NCI-H1048 (cell line): ENCODE measurements at places on chromosomes 5 and 9.

- no peak for DNase-seq
These were observed 112.0 kb downstream of the HSPA4 start for GRCh38 chr5:133163839-133164238.

- DNase-seq = no peak
These were observed 43.3 kb upstream of the ALDH1A1 start for GRCh38 chr9:72996114-72996513.

DNA sequence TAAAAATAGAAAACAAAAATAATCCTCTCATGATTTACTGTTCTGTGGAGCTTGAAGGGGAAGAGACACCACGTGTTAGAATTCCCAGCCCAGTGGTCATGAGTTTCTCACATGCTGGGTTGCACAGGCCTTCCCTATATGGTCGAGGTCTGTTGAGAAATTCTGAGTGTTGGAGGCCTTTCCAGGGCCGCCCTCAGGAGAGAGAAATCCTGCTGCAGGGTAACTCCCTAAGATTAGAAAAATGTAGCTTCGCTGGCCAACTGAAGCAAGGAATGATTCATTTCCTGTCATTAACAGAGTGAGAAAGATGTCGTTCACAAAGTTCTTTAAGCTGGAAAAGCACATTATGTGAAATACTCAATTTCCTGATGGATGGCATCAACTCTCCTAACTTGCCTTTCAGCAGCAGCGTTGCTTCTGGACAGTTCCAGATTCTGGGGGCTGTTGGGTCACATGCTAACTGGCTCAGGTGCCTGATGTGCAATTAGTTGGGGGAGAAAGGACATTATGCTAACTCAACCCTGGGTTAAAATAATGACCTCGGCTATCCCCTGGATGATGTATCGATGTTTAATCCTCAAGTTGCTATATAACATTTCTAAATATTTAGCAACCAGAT, 104.8 kb upstream of the CD180 start:
- no peak for DNase-seq

GRCh38 chr5:149961957-149962409, 1.4 kb downstream of the SLC26A2 start:
- no peak for DNase-seq

DNA sequence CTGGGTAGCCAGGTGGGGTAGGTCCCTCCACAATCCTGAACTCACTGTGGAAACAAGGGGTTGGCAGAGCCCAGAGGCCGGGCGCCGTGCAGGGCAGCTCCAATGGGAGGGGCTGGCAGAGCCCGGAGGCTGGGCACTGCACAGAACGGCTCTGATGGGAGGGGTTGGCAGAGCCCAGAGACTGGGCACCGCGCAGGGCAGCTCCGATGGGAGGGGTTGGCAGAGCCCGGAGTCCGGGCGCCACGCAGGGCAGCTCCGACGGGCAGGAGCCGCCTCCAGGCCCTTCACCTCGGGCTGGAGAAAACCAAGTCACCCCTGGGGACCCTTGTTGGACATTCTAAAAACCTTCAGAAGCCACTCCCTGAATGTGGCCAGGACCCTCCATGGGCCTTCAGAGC, 9.3 kb downstream of the NACC2 start:
- DNase-seq = no peak

DNA sequence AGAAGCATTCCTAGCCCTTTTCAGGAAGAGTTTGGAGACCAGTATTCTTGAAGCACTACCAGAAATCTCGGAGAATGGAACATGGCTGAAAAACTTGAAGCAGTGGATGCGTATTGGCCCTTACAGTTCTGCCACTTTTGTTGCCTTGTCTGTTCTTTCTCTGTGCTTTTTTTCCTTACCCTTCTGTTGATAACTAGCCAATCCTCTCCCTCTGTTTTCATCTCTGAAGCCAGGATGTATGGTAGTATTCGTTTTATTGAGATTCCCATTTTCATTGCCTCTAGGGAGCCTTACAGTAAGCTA, 564 bp upstream of the CCNH start:
- DNase-seq = no peak

DNA sequence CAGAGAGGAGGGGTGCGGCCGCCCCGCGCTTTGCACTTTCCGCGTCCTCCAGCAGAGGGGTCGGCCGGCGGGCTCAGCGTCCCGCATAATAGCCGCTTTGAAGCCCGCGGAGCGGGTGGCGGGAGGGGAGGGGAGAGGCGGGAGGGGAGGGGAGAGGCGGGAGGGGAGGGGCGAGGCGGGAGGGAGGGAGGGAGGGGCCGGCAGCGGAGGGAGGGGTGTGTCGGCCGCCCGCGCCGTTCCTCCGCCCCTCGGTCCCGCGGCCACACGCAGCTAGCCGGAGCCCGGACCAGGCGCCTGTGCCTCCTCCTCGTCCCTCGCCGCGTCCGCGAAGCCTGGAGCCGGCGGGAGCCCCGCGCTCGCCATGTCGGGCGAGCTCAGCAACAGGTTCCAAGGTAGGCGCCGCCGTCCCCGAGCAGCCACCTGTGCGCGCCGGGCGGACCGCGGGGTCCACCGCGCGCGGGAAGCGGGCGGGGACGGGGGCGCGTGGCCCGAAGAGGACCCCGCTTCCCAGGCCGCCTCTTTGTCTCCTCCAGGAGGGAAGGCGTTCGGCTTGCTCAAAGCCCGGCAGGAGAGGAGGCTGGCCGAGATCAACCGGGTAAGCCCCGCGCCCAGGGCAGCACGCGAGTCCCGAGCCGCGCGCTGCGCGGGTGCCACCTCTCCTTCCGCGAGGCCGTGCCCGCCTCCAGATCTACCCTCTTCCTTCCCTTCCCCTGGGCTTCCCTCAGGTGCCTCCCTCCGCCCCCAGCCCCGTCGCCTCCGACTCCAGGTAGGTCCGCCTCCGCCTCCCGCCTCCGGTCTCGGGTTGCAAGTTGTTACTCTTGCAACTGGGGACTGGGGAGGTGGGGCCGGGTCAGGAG, at the start of gene AIF1L:
Gene AIF1L, plus strand, starts transcription at position 263 of the 857 bp plus-strand sequence. Its CDS starts 99 bp downstream, at position 362.
- peak; percentile 30 for DNase-seq

DNA sequence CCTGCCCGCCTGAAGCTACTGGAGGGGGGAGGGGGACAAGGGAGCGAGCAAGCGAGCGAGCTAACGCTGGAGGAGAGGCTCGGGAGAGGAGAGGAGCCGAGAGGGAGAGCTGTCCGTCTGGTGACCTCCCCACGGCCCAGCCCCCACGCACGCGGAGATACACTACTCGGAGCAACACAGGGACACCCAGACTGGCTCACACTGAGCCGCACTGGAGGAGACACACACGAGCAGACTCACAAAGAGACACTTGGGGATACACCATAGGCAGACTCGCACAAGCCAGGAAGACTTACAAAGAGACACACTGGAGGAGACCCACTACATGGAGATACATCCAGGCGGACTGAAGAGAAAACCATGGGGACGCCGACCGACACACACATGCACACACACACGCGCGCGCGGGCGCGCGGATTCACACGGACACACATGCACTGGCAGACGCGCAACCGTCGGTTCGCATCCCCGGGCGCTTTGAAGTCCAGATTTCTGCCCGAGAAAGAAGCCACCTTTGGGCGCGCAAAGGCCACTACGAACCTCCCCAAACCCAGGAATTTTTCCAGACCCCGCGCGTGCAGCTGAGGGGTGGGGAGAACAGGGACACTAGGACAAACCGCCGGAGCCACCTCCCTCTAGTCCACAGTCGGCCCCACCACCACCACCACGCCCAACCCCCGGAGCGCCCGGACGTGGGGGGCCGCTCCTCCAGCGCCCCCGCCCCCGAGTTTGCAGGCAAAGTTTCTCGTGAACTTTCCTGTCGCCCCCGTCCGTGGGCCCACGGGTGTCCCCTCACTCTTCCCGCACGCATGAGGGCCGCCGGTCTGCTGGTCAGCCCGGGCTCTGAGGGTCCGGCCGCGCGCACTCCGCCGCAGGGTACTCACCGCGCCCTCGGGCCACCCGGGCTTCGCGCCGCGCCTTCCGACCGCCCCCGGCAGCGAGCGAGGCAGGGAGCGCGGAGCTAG, 571 bp downstream of the CNTFR start:
- DNase-seq = no peak

DNA sequence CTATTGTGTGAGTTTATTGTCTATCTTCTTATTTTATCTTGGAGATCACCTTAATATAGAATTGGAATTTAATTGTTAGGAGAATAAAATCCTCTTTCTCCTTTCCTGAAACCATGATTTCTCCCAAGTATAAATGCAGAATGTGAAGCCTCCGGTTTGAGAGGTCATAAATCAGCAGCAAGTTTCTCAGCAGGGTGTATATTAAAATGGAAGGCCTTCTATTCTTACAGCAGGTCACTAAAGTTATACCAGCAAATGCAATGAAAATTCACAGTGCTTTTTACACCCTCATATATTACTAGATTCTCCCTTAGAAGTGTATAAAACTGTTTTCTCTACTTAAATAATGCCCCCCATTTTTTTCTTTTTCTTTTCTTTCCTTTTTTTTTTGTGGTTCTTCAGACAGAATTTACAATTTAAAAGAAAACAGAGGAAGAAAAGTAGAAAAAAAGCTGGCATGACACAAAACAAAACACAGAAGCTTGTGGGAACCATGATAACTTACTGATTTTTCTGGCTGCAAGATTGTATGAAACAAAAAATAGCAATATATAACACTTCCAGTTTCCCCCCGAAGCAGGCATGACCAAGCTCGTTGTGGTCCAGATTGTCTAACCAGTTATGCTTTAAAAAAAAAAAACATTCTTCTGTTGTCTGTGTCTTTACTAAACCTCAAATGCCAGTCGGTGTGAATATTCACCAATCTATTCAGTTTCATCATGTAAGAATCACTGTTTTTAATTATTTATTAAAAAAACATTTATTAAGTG, 211.2 kb downstream of the RAB3C start:
- no peak for DNase-seq

DNA sequence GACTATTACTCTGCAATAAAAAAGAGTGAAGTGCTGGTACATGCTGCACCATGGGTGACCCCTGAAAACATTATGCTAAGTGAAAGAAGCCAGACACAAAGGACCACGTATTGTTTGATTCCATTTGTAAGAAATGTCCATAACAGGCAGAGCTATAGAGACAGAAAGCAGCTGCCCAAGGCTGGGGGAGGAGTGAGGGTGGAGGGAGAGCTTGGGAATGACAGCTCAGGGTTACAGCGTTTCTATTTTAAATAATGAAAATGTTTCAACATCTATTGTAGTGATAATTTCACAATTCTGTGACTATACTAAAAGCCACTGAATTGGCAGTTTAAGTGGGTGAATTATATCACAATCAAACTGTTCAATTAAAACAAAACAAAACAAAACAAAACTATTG, 81.7 kb downstream of the MYO10 start:
- no peak for DNase-seq

- no peak for DNase-seq
These were observed 17.9 kb downstream of the ZSWIM6 start for GRCh38 chr5:61349935-61350334.
